ENCODE measurements at places on chromosomes 6 and 20.

GRCh38 chr6:14547284-14547998 is 429.9 kb downstream of the CD83 start:
- no peak overlapping the region for H3K27ac ChIP-seq
- H3K4me1 ChIP-seq = no peaks in the 10 kb centered on the region

- DNase-seq = peak; percentile 71
- H3K27me3 ChIP-seq = no peaks in the 10 kb centered on the region
- H3K36me3 ChIP-seq = no peaks in the 10 kb centered on the region
- peak overlapping the region; percentile 20 for H3K27ac ChIP-seq
- H3K4me1 ChIP-seq = peaks cover 21% of the 10 kb centered on the region
These were observed 24.2 kb upstream of the SIRPA start for GRCh38 chr20:1870792-1871550.

DNA sequence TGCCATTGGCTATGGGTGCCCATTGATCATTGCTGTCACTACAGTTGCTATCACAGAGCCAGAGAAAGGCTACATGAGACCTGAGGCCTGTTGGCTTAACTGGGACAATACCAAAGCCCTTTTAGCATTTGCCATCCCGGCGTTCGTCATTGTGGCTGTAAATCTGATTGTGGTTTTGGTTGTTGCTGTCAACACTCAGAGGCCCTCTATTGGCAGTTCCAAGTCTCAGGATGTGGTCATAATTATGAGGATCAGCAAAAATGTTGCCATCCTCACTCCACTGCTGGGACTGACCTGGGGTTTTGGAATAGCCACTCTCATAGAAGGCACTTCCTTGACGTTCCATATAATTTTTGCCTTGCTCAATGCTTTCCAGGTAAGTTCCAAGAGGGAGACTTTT is 16.4 kb downstream of the ADGRF4 start:
- no peak for DNase-seq
- H3K4me3 ChIP-seq = no peak overlapping the region
- no peak overlapping the region for H3K27ac ChIP-seq
- H3K4me1 ChIP-seq = no peaks in the 10 kb centered on the region
- H3K27me3 ChIP-seq = no peaks in the 10 kb centered on the region

DNA sequence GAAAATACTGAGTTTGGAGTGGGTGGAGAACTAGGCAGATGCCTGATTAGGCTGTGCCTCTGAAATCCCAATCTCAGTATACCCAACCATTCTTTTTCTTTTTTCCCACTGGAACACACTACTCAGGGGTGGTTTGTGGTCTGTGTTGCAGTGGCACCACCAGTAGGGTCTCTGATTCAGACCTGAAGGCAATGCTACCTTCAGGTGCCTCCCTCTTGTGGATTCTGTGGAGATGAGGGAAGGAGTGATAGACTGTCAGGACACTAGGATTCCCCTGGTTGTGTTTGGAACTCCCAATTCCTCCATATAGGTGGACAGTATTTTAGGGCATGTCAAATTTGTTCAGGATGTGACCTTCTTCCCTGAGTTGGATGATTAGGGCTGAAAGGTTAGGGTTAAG is 47.4 kb upstream of the SYNCRIP start:
- no peaks in the 10 kb centered on the region for H3K27me3 ChIP-seq
- H3K27ac ChIP-seq = no peak overlapping the region
- no peak overlapping the region for H3K4me3 ChIP-seq
- H3K36me3 ChIP-seq = no peaks in the 10 kb centered on the region

DNA sequence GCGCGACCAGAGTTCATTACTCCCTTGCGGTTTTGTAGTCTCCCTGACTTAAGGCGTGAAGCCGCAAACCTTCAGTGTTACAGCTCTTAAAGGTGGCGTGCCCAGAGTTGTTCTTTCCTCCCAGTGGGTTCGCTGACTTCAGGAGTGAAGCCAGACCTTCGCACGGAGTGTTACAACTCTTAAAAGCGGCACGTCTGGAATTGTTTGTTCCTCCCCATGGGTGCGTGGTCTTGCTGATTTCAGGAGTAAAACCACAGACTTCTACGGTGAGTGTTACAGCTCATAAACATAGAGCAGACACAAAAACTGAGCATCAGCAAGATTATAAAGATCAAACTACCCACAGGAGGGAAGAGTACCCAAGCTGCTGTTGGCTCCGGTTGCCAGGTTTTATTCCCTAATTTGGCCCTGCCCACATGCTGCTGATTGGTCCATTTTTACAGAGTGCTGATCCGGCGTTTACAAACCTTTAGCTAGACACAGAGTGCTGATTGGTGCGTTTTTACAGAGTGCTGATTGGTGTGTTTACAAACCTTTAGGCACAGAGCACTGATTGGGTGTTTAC is 10.4 kb downstream of the TMEM14C start:
- no peak overlapping the region for H3K27ac ChIP-seq
- no peak overlapping the region for H3K4me3 ChIP-seq
- H3K4me1 ChIP-seq = no peaks in the 10 kb centered on the region
- H3K27me3 ChIP-seq = no peaks in the 10 kb centered on the region
- DNase-seq = no peak

Measured in GM12878 (cell line).